Urinary bladder (tissue), 4 donors: ENCODE measurements at places on chromosomes 7 and 10. TPM values are rescaled to one million over a fixed set of nuclear protein-coding genes. Genes with fewer than 3 reads are reported as not detected.

GRCh38 chr7:2823130-2823529 lies 21.0 kb downstream of the GNA12 start:
- DNase-seq = no peak

The ATOH7 gene
- 0.06 TPM for polyA plus RNA-seq

The CLDN4 gene
- 127 TPM for polyA plus RNA-seq

DNA sequence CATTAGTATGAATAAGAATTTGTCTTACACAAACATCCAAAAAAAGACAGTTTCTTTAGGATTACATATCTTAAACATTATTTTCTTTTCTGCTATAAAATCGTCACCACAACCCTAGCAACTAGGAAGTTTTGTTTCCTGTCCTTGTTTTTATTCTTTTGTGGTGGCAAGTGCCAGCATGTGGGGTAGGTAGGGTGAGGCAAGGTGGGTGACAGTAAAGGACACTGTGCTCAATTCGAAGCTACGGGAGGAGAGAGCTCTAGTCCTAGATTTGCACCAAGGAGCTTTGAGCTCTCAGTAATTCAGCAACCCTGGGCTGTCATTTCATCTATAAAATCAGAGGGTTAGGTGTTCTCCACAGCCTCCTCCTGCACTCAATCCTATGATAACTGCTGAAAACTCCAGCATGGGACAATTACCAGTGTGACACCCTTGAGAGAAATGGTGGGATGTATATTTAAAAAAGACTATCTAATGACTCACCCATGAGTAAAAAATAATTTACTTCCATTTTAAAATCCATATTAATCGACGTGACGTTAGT lies 187.1 kb downstream of the FAM107B start:
- DNase-seq = no peak

GRCh38 chr10:103111031-103111917 lies 81.8 kb downstream of the NT5C2 start:
- no peak for DNase-seq

The MKI67 gene
- 0.42 TPM for polyA plus RNA-seq

The GNB2 gene
- 279 TPM for polyA plus RNA-seq

The APBB1IP gene
- 5.5 TPM for polyA plus RNA-seq

DNA sequence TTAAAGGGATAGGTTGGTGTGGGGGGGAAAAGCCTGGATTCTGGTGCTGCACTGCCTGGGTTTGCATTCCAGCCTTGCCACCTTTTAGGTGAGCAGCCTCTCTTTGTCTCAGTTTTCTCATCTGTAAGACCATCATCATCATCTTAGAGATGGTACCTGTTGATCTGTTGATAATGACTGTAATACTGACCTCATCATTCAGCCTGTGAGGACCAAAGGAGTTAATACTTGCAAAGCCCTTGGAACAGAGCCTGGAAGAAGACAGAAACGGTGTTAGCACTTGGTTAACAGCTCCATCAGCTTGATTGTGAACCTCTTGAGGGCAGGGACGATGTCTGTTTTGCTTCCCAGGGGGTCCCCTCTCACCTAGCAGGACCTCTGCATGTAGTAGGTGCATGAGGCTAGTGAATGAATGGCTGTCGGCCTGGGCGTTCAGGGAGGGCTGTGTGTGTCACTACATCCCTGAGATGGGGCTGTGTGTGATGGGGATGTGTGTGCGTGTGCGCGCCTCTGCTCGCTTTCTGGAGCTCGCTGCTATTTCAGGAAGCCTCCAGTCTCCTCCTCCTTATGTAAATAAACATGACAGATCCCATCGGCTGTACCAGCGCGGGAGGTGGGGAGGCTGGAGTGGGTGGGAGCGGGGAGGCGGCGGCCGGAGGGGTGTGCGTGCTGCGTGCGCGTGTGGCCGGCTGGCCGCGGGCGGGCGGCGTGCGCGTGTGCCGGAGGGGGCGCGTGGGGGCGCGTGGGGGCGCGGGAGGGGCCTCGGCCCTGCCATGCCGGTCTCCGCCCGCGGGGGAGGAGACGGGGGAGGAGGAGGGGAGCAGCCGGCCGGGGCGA lies 61.2 kb downstream of the NEURL1 start:
- DNase-seq = no peak

DNA sequence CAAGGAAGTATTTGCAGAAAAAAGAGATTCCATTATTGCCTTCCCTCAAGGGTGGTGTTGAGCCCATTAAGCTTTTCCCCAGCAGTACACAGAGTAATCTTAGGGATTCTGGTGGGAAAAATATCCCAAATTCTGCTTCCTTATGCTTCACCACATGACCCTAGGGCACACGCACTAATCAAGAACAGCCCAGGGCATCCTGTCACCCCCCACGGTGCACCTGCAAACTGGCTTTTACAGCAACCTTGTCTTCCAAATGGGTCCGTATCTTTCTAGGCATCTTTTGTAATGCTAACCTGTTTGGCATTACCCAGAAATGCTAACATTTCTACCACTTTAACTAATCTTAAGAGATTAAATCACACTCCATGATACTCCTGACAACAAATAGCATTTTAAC lies 926 bp upstream of the C7orf33 start:
- DNase-seq = no peak

DNA sequence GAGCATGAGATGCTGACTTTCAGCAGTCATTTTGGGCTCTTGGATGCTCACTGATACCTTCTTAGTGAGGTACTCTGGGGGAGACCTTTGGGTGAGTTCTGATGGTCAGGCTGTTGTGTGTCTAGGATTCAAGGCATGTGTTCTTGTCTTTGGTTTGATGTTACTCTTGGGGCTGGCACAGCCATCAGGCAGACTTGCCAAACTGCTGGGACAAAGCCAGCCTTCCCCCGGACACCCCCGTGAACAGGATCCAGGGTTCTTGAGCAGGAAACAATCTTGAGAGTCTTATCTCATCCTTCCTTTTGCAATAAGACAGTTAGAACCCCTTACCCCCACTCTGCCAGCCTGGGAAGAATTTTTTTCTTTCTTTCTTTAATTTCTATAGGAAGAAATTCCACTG lies 42.2 kb downstream of the SUFU start:
- no peak for DNase-seq

GRCh38 chr10:105950410-105950809 lies 1214.1 kb downstream of the SORCS1 start:
- no peak for DNase-seq

GRCh38 chr7:29078311-29079260 lies 67.8 kb downstream of the CPVL start:
- no peak for DNase-seq

GRCh38 chr7:99137411-99138180 lies 6.3 kb downstream of the SMURF1 start:
- DNase-seq = no peak

The CD36 gene
- 24.1 TPM for polyA plus RNA-seq

- DNase-seq = no peak
Measured at GRCh38 chr7:37419496-37419895, 29.2 kb downstream of the ELMO1 start.

The PSTK gene
- 3.1 TPM for polyA plus RNA-seq

DNA sequence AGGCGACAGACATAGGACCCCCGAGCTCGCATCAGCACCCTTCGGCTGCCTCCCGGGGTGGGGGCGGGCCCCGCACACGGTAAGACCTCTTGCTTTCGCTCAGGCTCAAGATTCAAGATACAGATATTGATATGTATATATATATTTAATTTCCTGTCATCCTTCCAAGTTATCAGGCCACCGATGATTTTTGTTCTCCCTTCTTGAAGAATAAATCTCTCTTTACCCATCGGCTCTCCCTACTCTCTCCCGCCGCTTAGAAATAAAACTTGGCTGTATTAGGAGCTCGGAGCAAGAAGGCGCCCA lies 603 bp downstream of the ADRA2A start:
- no peak for DNase-seq

GRCh38 chr10:126972635-126973414 lies 67.6 kb downstream of the DOCK1 start:
- peak; percentile 42 for DNase-seq

The PFKP gene
- 104 TPM for polyA plus RNA-seq

- no peak for DNase-seq
Measured at GRCh38 chr10:57654856-57655255, 612.8 kb downstream of the IPMK start.

- no peak for DNase-seq
Measured at GRCh38 chr10:124462348-124462695, 699 bp downstream of the LHPP start.

DNA sequence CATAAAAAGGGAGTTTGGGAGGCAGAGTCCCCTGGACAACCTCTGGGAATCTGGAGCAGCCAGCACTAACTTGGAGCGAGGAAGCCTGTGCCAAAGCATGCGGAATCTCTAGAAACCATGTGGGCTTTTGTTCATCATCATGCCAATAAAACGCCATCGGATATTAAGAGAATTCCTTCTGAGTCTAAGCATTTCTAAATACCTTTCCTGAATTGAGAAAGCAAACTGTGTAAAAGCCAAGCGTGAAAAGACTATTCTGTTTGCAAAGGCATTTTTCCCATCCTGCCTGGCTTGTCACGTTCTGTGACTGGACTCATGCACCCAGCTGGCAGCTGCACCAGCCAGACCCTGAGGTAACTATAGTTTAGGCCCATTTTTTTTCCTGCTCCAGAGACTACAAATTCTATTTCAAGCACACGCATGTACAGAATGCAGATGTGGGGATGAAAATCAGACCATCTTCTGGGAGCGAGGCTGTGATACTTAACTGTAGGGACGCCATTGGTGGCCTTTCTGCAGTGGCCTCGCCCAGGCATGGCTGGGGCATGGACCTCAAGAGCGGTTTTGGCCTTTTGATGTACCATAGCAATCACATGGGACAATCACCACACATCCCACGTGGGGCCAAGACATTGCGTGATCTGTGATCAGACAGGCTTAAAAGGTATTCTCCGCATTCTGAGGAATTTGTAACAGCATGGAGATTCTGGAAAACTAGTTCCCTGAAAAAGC lies 218.9 kb downstream of the KIAA1217 start:
- peak; percentile 14 for DNase-seq
